ENCODE measurements at places on chromosomes 1 and 21. TPM values are rescaled to one million over a fixed set of nuclear protein-coding genes. Genes with fewer than 3 reads are reported as not detected.

ITLN2 gene
- total RNA-seq = 2.0 TPM

- DNase-seq = no peak
- no peaks in the 10 kb centered on the region for H3K27me3 ChIP-seq
- H3K4me1 ChIP-seq = no peaks in the 10 kb centered on the region
- H3K4me3 ChIP-seq = no peak overlapping the region
- H3K27ac ChIP-seq = no peak overlapping the region
Measured at GRCh38 chr1:60066001-60066400, 7.6 kb downstream of the C1orf87 start.

DNA sequence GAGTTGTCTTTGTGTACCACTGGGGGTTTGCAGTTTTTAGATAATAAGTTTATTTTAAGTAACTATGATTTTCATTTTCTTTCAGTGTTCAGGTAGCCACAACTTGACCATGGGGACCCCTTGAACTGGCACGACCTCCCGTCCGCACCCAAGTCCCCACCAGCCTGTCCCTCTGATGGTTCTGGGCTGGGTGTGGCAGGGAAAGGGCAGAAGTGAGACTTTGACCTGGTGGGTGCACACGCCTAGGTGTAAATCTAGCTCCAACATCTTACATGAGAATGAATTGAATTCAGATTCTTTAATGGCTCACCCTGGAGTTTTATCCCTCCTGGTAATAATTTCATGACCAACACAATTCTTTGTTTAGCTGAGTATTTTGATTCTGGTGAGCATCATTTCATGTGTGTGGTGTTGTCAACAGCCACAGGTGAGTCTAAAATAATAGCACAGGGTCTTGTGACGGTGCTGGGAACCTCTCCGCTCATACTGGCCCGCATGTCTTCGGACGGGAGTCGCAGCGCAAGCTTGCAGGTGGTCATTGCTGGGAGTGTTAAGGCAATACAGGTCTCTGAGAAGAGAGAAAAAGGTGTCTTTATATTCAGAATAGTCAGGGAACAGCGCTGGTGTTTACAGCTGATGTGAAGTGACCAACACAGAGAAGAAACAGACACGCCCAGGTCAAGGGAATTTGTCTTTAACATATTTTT lies 50.8 kb upstream of the POFUT2 start:
- no peaks in the 10 kb centered on the region for H3K4me1 ChIP-seq
- DNase-seq = no peak
- no peak overlapping the region for H3K27ac ChIP-seq

- no peaks in the 10 kb centered on the region for H3K4me1 ChIP-seq
- H3K4me3 ChIP-seq = no peak overlapping the region
- H3K36me3 ChIP-seq = no peaks in the 10 kb centered on the region
- no peak for DNase-seq
Measured at GRCh38 chr1:111801071-111801850, 45.6 kb downstream of the DDX20 start.

DNA sequence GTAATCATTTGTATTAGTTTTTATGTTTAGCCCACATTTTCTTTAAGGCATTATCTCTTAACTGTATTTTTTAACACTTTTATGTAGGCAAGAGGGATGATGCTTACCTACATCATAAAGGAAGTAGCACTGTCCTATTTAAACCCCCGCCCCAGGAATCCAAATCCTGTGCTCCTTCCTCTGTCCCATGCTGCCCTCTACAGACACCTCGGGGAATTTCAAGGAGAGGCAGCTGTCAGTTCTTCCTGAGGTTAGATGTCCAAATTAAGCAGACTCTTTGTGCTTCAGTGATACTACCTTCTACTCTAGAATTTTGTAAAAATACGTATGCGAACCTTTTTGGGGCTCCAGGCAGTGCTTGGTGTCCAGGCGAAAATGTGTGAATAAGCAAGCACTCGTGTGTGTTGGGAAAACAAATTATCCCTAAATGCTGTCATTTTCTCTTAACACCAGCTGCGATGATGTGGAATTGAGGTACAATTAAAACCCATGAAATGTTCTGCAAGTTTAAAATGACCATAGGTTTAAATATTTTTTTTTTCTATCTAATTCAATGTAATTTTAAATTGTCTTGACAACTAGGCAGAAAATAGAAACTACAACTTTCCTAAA lies 19.2 kb downstream of the CRCT1 start:
- no peak overlapping the region for H3K27ac ChIP-seq
- H3K4me1 ChIP-seq = no peaks in the 10 kb centered on the region
- H3K4me3 ChIP-seq = no peak overlapping the region
- no peaks in the 10 kb centered on the region for H3K36me3 ChIP-seq
- H3K27me3 ChIP-seq = no peaks in the 10 kb centered on the region

- no peak overlapping the region for H3K4me3 ChIP-seq
- H3K27me3 ChIP-seq = no peaks in the 10 kb centered on the region
- DNase-seq = no peak
- no peak overlapping the region for H3K27ac ChIP-seq
- H3K36me3 ChIP-seq = no peaks in the 10 kb centered on the region
Measured at GRCh38 chr21:32949701-32950100, 76.0 kb upstream of the OLIG2 start.
